Upper lobe of right lung (tissue), 1 donor: ENCODE measurements at places on chromosomes 7 and 10. TPM values are rescaled to one million over a fixed set of nuclear protein-coding genes. Genes with fewer than 3 reads are reported as not detected.

CDNF gene
- 0.61 TPM for total RNA-seq

TRRAP gene
- 35.6 TPM for total RNA-seq

NXPH1 gene
- total RNA-seq: not detected

MBL2 gene
- total RNA-seq: not detected

DNA sequence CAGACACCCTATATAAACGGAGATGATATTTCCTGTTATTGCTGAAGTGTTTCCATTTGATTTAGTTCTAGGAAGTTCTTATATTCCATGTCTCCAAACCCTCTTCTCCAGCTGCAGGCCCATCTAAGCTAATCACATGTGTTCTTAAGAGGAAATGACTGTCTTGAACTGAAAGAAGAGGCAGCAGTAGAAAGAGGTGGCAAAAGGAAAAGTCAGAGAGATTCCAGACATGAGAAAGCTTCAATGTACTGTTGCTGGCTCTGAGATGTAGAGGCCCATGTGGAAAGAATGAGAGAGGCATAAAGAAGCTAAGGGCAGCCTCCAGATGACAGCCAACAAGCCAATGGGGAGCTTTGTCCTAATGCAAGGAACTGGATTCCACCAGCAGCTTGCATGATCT, 287.2 kb downstream of the GFRA1 start:
- no peak for DNase-seq

DNA sequence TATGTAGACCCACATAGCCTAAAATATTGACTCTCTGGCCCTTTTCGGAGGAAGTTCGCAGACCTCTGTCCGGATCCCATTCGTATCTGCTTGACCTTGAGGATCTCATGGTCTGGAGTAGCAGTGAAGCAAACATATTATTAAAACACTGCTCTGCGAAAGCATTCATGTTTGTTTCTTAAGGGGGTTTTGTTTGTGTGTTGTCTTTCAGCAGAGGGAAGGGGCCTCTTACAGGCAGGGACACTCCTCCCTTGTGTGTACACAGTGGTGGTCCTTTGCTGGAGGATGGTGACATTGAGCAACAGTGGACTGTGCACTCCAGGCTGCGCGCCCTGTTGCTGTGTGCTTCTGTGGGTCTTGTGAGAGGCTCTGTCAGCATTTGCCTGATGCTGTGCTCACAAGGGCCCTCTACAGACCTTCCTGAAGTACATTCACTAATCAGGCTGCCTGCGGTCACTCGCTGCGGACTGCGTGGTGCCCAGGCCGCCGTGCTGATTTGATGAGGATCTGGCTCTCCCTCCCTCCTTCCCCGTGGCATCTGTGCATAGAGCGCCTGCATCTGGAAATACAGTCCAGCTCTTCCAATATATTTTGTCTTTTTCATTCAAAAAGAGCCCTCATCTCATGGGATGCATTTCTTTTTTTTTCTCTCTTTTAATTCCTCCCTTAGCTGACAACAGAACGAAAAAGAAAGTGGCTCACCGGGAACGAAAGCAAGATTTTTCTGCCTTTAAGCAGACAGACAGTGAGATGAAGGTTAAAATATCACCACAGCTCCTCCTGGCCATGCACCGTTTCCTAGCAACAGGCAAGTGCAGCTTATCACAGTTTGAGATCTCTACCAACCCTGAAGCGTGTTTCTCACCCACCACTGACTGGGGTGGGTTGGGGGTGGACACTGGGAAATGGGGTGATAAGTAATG, 135.8 kb downstream of the CNNM2 start:
- peak; percentile 74 for DNase-seq

- no peak for DNase-seq
Observed at GRCh38 chr10:132097609-132098377, 32.0 kb downstream of the JAKMIP3 start.

GRCh38 chr10:3877211-3878000, 92.4 kb upstream of the KLF6 start:
- no peak for DNase-seq

DNA sequence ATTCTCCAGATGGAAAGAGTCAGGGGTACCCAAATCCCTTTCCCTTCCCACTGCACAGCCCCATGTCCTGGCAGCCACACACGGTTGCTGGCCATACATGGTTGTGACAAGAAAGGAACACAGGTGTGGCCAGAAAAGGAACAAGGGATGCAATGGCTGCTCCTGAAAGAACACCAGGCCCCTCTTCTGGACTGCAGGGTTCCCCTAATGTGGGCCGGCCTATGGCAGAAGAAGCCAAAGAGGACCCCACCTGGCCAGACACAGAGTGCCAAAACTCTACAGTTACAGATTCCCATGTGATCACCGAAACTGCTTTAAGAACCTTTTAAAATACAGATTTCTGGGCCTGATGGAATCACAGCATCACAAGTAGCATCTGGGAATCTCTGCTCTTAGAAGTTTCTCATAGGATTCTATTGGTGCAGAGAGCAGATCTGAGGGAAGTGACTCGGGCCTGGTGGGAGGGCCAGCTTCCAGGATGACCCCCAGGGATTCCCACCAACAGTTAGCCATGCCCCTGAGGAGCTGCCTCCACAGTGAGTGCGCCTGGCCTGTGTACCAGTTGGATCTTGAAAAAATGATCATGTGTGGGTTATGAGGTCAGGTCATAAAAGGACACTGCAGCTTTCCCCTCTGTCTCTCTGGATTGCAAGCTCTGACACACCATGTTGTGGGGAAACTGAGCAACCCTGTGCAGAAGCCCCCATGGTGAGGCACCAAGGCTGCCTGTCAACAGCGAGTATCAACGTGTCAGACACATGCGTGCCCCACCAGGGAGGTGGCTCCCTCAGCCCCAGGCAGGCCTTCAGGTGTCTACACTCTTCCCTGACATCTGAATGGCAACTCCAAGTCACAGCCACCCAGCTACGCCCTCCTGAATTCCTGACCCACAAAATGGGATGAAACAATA, 89.6 kb upstream of the LANCL2 start:
- DNase-seq: no peak

DNA sequence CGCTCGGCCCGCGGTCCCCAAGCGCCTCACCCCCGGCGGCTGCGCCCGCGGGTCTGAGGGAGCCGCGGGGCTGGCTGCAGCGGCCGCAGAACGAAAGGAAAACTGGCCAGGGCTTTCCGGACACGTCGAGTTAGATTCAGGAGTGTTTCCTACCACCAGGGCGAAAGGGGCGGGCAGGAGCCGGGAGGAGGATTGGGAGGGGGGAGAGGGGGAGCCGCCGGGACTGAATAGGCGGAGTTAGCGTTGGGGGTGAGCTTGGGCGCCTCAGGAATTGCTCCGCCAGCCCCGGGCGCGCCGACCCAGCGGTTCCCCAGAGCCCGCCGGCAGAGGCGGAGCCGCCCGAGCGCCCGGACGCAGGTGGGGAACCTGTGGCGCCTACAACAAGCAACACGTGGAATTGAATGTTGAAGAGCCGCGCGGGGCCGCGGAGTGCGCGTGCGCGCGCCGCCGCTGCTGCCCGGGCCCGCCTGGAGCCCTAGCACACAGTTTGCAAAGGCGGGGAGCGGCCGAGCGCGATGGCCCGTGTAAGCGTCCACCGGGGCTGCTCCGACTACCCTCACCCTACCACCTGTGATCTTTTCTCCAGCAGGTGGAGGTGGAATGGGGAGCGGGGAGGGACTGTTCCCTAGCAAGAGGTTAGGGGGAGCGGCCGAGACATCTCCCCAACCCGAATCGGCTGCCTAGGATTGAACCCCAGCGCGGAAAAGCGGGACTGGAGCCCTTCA, at the start of gene CADPS2:
Gene CADPS2 (minus strand): TSS at position 104 of the 725 bp plus-strand sequence. CDS start 123 bp downstream, outside the sequence.
- peak; percentile 95 for DNase-seq
